G401 (cell line): ENCODE measurements at places on chromosomes 5 and 9.

- peak; percentile 52 for DNase-seq
Measured at GRCh38 chr9:129500161-129500862, 120.6 kb downstream of the C9orf50 start.

GRCh38 chr5:53260446-53260845 lies 150.9 kb upstream of the MOCS2 start:
- no peak for DNase-seq

GRCh38 chr9:133929599-133929998 lies 62.5 kb downstream of the VAV2 start:
- DNase-seq = no peak

GRCh38 chr5:68679041-68679440 lies 414.8 kb upstream of the SLC30A5 start:
- no peak for DNase-seq

DNA sequence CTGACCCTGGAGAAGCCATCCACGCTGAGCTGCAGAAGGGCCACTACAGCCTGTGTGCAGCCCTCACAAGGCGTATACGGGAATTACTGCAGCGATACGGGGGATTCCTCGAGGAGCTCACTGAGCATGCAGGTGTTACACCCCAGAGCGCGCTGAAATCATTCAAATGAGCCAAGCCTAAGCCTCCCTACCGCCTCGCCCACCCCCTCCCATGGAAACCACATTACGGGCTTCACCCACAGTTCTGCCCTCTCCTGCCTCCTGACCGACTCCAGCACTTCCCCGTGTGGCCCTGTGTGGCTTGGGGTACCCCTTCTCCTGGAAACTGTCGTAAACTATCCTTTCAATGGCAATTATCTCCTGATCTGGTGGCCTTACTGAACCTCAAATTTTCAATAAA lies 13.3 kb downstream of the SURF6 start:
- no peak for DNase-seq

- DNase-seq = peak; percentile 73
Measured at GRCh38 chr9:121821326-121821725, 169.9 kb downstream of the DAB2IP start.

DNA sequence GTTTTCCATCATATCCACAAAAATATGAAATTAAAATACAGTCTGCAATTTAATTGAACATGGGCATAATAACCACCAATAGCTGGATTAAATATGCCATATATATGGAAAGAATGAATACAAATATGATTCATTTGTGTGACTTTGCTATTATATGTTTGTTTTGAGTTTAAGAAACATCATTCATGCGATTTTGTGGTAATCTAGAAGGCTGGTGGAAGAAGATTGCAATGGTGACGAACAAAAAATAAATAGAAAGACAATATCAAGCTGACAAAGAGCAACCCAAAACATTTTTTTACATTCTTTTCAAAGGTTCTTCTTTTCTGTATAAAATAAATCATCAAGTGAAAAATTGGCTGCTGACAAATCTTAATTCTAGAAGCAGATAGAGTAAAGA lies 610.0 kb downstream of the MAT2B start:
- DNase-seq = no peak

DNA sequence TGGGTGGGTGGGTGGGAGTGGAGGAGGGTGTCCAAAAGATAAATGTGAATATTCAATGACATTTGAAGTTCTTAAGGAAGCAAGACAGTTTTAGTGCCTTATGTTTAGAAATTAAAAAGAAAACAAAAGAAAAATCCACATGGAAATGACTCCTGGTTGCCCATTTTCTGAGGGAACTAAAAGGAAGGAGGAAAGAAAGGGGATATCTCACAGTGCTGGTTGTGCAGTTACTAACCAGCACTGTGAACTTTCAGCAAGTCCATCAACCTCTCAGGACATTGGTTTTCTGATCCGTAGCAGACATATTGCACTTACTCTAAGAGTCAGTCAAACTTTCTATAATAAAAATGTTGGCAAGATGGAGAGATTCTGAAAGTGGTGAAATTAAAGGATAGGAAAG lies 431.0 kb upstream of the CLINT1 start:
- DNase-seq = no peak

- DNase-seq = no peak
Measured at GRCh38 chr9:71663216-71663615, 105.1 kb downstream of the CEMIP2 start.

GRCh38 chr5:114317751-114318150 lies 44.1 kb upstream of the KCNN2 start:
- DNase-seq = no peak

- DNase-seq = no peak
Measured at GRCh38 chr9:69946800-69947437, 96.7 kb upstream of the MAMDC2 start.

- DNase-seq = no peak
Measured at GRCh38 chr5:115810761-115811160, 5.7 kb downstream of the CDO1 start.

DNA sequence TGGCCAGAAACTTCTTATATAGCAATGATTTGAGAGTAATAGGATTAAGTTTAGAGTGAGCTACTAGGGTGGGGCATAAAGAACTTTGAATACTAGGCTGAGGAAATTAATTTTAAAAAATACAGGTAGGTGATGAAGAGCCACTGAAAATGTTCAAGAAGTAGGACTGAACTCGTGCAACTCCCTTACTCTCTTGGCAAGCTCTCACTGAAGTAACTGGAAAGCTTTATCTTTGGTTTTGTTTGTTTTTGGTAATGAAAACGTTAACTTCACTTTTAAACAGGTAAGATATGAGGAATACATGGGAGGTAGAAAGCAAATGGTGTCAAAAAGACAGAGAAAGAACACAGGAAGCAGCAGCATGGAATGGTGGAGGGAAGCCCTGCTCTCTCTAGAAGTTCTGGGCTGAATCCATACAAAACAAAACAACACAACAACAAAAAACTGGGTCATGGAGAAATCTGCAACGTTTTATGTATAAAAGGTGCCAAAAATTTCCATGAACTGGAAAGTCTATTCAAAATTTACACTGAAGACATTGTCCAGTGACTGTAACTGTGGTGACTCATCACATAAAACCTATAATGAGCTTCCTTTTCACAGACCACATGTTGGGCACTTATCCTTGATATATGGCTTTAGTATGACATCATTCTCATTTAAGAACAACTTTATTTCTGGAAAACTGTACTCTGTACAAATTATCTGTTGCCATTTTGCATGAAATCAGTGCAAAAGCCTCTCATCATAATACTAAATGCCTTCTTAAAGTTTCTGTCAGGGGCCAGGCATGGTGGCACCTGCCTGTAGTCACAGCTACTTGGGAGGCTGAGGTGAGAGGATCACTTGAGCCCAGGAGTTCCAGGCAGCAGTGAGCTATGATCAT lies 91.2 kb upstream of the CHD1 start:
- no peak for DNase-seq

DNA sequence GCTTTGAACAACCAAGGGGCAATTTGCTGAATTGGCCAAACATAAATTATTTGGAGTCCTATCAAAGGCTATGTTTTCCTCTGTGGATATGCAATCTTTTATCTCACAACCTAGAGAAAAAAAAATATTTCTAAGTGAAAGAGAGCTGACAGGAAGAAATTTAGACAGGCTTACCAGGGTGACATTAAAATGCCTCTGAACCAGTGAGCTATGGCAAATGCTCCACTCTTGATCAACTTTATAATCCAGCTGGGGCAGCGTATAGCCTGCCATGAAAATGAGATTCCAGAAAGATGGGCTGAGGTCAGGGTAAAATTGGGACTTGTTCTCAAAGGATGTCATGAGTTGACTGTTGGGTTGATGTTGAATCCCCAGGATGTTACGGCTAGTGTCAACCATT lies 399.3 kb upstream of the TRPC7 start:
- DNase-seq = no peak

- no peak for DNase-seq
Measured at GRCh38 chr9:30967476-30967875, 1417.0 kb upstream of the ACO1 start.

GRCh38 chr9:104606152-104606551 lies 725 bp upstream of the OR13C2 start:
- no peak for DNase-seq

DNA sequence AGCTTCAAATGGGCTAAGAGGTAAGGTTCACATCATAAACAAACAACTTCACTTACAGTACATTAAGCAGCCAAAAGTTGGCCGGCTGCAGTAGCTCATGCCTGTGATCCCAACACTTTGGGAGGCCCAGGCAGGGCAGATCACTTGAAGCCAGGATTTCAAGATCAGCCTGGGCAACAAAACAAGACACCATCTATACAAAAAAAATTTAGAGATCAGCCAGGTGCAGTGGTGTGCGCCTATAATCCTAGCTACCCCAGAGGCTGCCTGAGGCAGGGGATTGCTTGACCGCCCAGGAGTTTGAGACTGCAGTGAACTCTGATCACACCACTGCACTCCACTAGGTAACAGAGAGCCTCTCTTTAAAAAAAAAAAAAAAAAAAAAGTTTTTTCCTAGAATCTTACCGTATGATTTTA lies 16.9 kb downstream of the UBTD2 start:
- no peak for DNase-seq

GRCh38 chr5:139482050-139482889 lies at the start of gene STING1:
TSS of gene STING1 (minus strand) at chr5:139482758. CDS start at chr5:139481704, 1,054 bp downstream.
- no peak for DNase-seq

DNA sequence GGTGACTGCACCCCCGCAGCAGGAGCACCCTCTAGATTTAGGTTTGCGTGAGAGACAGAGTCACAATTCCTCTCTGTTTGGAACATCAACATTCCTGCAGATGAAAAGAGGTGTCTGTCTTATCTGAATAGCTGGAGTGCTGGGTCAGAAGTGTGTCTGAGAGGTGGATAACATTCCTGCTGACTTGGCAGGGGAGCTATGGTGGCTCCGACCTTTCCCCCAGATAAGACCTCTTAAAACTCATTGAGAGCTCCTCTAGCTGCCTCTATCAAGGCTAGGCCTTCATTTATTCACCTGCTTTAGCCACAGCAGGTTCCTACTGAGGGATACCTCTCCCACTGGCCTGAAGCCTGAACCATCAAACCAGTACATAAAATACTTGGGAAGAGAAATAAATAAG lies 615.5 kb downstream of the LRRC70 start:
- DNase-seq = no peak

- DNase-seq = no peak
Measured at GRCh38 chr5:109168151-109168550, 241.6 kb downstream of the PJA2 start.

- DNase-seq = no peak
Measured at GRCh38 chr5:83204651-83205050, 127.3 kb downstream of the XRCC4 start.

DNA sequence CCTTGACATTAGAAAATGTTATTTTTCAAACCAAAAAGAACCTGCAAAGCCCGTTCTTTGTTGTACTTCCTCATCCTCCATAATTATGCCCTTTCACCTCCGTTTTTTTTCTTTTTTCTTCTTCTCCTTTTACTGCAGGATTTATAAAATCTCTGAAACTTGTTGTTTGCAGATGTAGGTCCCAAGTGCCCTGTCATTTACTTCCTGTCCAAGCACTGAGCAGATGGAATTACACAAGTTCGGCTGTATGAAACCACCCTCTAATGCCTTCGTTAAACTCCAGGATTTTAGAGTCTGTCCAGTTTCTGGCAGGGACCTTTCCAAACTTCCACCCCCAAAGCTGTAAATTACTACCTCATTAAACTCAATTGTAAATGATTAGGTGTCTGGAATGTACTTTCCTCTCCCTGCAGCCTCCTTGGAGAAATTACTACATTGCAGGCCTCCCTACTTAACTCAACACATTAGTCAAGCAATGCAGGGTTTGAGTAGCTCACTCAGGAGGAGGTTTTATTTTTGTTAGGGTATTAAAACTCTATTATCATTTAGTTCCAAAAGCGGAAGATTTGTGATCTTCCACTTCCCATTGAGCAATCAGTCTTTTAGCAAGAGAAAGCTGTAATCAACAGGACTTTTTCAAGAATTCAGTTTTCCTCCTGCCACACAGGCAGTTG lies 125.6 kb upstream of the LPAR1 start:
- no peak for DNase-seq

DNA sequence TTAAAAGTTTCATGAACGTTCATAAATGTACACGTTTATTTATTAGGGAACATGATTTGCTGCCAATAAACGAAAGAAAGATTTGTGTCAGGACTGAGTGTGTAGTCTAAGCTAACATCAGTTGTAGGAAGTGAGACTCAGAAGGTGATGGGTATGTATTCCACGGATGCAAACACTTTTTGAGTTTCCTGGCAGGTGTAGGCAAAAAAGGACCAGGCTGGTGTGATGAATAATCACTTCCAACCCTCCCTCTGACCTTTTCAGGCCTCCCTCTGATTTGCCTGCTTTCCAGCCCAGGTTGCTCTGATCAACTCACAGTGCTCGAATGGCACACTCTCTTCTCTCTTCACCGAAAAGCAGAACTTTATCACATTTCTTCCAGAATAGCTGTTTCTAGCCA lies 51.8 kb downstream of the BASP1 start:
- peak; percentile 41 for DNase-seq

DNA sequence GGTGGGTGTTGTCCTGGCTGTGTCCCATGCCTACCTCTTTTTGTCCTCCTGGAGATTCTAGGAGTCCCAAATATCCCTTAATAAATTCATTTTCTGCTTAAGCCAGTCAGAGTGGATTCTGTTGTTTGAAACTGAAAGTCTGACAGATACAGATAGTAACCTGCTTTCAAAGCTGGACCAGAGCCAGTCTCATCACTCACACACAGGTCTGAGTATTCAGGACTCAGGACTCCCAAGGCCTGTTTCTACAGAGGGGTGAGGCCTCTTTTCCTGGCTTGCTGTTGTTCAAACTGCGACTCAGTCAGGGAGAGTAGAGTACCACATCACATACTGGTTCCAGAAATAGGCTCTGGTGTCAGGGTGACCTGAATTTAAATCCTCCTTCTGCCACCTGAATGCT lies 190.1 kb downstream of the PAX5 start:
- no peak for DNase-seq

- no peak for DNase-seq
Measured at GRCh38 chr9:115225459-115226116, 107.6 kb upstream of the TNC start.

GRCh38 chr5:57338068-57338867 lies 144.3 kb downstream of the ACTBL2 start:
- DNase-seq = no peak

DNA sequence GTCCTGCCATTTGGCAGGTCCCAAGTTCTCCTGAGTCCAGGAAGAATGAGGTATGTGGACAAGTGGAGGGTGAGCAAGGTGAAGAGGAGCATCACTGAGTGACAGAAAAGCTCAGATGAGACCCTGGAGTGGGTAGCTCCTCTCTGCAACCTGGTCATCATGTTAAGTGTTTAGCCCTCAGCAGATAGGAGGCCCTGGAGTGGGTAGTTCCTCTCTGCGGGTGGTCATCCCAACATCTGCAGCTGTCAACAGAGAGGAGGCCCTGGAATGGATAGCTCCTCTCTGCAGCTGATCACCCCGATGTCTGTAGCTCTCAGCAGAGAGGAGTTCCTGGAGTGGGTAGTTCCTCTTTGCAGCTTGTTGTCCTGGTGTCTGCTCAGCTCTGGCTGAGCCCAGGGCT lies 48.4 kb downstream of the NDUFAF2 start:
- DNase-seq = no peak

DNA sequence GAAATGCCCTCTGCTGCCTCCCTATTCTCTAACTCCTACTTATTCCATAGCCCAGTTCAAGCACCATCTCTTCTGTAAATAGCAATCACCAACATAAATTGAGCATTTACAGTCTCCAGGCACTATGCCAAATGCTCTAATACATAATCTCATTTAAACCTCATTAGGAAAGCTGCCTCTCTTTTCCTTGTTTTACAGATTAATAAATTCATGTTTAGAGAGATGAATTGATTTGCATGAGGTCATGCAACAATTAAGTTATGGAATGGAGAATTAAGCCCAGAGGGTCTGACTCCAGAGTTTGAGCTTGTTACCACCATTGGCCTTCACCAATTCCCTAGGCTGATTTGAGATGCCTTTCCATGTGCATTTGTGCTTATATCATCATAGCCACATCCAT lies 23.4 kb upstream of the RFX3 start:
- DNase-seq = no peak

- no peak for DNase-seq
Measured at GRCh38 chr9:92422611-92423338, 1.5 kb downstream of the OMD start.
